ENCODE measurements at places on chromosomes 16 and 17.

DNA sequence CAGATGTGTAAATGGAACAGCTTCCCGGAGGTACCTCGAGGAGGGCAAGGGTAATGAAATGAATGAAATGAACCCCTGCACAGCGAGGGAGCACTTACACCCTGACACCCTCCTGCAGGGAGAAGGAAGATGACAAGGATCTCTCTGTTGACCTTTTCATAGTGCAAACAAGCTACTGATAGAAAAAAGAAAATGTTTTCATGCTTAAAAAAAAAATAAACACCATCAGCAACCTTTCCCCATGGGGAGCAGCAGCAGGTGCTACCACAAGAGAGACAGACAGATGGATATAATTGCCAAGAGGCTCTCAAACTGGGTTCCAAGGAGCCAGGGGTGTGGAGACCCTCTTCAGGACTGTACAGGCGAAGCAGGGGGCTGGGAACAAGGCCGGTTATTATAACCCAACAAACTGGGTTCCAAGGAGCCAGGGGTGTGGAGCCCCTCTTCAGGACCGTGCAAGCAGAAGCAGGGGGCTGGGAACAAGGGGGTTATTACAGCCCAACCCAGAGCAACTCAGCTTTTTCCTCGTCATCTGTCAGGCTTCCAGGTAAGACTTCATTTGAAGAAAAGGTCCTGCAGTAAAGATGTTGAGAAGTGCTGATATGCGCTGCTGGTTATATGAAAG is 718 bp upstream of the RPH3AL start:
- no peak for DNase-seq

- no peak for DNase-seq
These were observed 118.3 kb downstream of the SPECC1 start for GRCh38 chr17:20127360-20128035.

DNA sequence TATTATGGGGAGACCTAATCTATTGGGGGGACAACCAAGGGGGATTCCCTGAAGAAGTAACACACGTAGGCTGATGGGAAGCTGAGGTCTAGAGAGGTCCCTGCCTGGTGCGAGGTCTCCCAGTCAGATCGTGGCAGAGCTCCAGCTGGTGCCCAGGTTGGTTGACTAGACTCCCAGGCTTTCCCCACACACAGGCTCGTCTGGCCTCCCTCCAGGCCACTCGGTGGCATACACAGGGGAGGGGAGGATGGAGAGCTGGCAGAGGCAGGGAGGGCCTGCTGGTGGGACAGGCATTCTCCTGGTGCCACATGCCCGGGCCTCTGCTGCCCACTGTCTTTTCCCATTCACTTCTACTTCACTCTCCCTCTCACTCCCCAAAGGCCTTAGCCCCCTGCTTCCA is 8.5 kb upstream of the SOCS3 start:
- DNase-seq, result no peak

DNA sequence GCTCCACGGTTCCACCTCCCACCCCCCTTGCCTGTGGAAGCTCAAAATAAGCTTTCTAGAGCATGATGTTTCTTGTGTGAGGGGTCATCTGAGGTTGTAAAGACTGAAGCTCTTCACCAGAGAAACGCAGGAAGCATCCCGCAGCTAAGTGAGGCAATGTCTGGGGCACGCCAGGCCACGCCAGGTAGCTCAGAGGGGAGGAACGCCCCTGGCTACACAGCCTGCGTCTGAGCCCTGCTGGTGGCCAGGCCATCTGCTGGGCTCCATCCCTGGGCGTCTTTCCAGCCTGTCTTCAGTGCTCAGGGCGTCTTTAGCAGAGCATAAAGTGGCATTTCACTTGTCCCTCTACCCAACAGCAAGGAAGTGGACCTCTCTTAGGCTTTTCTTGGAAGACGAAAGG is 15.2 kb downstream of the SOCS3 start:
- DNase-seq, result no peak

- DNase-seq, result no peak
These were observed 23.4 kb upstream of the CES5A start for GRCh38 chr16:55898592-55898991.

- DNase-seq, result no peak
These were observed 3.6 kb upstream of the FAM222B start for GRCh38 chr17:28846231-28846630.

GRCh38 chr17:29615048-29615385 is 7.7 kb downstream of the CORO6 start:
- DNase-seq, result peak; percentile 72

DNA sequence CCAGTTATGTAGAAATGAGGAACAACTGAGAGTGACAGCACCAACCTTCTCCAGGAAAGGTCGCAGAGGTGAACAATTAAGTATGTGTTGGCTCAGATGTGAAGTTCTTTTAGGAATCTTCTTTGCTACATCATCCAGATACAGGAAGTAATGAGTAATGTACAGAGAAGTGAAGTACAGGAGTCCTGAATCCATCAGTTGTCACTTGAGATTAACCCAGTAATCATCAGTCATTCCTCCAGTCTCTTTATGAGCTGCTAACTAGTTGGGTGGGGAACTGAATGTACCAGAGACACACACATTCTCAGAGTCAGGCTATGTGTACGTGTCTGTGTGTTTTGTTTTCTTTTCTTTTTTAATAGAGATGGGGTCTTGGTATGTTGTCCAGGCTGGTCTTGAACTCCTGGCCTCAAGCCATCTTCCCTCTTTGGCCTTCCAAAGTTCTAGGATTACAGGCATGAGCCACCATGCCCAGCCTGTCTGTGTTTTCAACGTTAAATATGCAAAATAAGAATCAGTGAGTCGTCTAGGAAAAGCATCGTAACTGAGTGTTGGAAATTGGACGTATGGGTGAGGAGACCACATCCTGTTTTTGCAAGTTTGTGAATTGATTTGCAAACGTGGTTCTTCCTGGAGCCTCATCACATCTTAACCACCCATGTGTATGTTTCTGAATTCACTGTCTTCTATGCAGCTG is 19.9 kb downstream of the ZNF200 start:
- DNase-seq, result peak; percentile 51

DNA sequence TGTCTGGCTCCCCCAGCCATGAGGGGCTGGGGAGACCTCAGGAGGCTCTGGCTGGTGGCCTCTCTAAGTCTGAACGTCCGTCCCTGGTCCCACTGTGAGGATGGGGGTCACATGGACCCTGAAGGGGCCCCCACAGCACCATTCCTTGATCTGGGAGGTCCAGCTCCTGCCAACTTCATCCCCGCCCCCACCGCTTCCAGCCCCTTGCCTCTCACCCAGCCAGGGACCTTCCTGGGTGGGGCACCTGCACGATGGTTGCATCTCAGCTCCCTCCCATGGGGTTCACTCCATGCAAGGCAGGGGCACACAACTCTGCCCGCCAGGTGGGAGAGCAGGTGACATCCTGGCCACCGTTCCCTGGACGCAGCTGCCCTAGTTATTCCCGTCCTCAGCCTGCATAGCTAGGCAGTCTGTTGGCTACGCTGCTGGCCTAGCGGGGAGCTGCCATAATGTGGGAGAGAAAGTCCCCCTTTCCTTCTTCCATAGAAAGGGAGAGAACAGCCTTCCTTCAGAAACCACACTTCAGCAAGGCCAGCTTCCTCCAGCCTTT is 217.9 kb upstream of the RPL38 start:
- no peak for DNase-seq

DNA sequence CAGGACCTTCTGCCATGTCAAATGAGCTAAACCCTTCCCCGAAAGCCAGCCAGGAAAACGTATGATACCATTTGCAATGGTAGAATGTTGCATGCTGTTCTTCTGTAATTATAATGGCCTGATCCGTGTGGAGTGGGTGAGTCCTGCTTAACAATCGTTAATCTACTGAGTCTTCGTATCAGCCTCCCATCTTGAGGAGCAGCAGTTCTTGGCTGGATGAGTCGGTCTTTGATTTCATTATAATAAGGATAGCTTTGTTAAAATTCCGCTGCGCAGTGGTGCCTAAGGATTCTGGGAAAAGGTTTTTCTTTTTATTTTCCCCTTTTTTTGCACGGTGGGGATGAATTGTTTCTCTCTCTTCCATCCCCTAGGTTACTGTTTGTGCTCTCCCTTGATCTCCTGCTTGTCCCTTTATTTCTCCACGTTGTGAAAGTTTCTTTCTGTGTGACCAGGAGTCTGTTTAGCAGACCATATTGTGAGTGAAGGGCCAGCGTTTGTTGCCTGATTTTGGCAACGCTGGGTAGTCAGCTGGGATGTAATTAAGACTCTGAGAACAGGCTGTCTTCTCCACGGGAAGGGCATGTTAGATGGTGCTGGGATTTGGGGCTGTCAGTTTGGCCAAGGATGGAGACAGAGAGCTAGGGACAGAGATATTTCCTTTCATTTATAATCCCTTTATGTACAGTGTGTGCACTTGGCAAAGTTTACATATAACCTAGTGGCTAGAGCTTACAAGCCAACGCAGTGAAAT is 263.0 kb downstream of the FTO start:
- DNase-seq, result no peak

GRCh38 chr16:89721546-89722391 is 432 bp downstream of the ZNF276 start:
- peak; percentile 91 for DNase-seq

DNA sequence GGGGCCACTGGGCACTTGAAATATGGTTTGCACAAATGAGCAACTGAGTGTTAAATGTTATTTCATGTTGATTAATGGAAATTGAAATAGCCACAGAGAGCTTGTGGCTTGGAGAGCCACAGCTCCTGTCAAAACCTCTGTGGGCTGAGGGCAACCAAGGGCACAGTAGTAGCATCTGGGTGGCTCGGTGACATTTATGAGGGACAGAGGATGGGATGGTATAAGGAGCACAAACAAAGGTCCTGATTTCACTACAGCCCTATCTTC is 215.9 kb downstream of the SOX9 start:
- no peak for DNase-seq

- no peak for DNase-seq
These were observed 119.5 kb downstream of the IRF8 start for GRCh38 chr16:86018487-86018886.

GRCh38 chr16:77376358-77376757 is 58.5 kb downstream of the ADAMTS18 start:
- DNase-seq, result peak; percentile 49

DNA sequence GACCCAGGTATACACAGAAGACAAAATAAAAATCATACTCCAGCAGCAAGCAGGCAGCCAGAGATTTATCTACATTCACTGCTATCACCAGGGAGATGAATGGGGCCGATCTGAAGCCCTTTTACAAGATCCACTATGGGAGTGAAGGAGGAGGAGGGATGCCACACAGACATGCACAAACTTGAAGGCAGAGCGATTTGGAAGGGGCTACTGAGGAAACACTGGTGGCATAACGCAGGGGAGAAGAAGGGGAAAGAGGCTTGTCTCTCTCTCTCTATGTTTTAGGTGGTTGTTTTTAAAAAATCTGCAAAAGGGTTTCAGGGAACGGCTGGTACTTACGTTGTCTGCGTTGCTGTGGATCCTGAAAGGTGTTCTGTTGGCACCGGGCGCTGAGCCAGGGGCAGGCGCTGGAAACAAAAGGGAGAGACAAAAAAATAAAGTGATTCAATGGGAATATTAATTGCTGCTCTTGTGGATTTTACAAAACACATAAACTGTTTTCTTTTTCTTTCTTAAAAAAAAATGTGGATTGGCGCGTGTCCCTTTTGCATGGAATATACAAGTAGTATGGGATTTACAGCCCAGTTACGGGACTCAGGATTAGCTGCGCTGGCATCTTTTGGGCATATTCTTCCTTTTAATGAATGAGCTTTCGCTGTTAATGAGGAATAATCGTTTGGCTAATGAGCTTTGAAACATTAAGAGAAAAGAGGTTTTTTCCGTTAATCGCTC is 255.3 kb upstream of the PMFBP1 start:
- DNase-seq, result no peak

GRCh38 chr17:57471868-57472368 is 215.6 kb downstream of the MSI2 start:
- DNase-seq, result no peak

GRCh38 chr17:79401704-79402674 is 208.9 kb downstream of the RBFOX3 start:
- DNase-seq, result no peak

DNA sequence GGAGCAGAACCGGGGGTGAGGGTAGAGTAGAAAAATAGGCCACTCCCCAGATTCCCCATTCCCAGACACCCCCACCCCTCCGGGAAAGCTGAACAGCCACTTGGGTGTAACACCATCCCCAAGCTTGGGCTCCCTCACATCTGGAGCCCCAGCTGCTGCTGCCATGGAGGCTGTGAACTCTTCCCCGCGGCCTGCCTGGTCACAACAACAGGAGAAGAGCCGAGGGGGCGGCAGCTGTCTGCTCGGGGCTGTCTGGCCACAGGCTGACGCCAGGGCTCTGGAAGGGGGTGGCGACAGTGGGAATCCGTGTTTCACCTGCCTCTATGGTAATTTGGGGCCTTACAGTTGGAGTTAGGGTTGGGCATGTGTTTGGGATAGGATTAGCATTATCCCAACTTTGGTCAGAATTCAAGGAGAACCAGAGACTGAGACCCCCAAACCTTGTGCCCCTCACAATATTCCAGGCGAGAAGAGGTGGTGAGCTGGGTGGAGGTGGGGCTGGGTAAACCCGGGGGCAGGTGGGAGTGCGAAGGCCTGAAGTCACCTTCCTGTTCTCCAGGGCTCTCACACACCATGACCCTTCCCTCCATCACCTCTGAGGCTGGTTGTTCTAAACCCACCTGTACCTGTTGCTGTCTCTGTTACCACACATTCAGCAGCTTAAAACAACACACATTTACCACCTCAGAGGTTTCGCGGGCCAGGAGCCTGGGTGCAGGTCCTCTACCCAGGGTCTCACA is 29.7 kb upstream of the NXPH3 start:
- no peak for DNase-seq

DNA sequence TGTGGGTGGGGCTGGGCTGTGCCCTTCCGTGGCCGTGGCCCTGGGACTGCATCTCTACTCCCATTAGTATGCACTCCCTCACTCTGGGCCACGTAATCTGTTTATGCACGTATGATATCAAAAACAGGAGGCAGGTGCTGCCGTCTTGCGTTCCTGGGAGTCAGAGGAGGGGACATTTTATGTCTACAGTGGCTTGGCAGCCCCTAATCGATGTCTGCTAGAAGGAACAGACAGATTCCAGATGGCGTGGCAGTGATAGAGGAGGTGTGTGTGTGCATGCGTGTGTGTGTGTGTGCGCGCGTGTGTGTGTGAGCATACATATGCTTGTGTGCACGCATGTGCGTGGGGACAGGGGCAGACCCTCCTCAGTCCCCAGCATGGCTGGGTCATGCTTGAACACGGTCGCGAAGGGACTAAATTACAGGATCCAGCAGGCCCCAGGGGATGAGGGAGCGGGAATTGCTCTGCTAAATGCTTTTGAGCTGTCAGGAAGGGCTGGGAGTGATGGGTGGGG is 44.7 kb downstream of the SREBF1 start:
- DNase-seq, result no peak

- DNase-seq, result no peak
These were observed 251.1 kb downstream of the MRTFB start for GRCh38 chr16:14322186-14322585.

Measured in activated CD4-positive, alpha-beta T cell treated with anti-CD3 and anti-CD28 coated beads, Interleukin-2, Interleukin-6, amounts not matched to agents 100 ng/mL and 50 ng/mL, durations not matched to agents 16 hours and 8 hours (primary cell).